Suprapubic skin (tissue), 4 donors: ENCODE measurements at places on chromosomes 3 and 15. TPM values are rescaled to one million over a fixed set of nuclear protein-coding genes. Genes with fewer than 3 reads are reported as not detected.

Gene VWA5B2
- total RNA-seq, result not detected

Gene DYNLT2B
- total RNA-seq, result 13.1 TPM

Gene DISP2
- 0.21 TPM for total RNA-seq

Gene CSPG4
- total RNA-seq, result 19.7 TPM

Gene ZBTB20
- 23.6 TPM for total RNA-seq

Gene MEGF11
- 8.5 TPM for total RNA-seq

Gene SERPINI2
- total RNA-seq, result not detected

Gene LACTB
- total RNA-seq, result 13.4 TPM

Gene SEMA3G
- 23.8 TPM for total RNA-seq

Gene CPNE9
- total RNA-seq, result 0.86 TPM

Gene RPP25
- 5.4 TPM for total RNA-seq

Gene HGD
- 5.1 TPM for total RNA-seq

Gene COL6A5
- total RNA-seq, result 0.55 TPM

Gene UPK1B
- total RNA-seq, result not detected

Gene TXNRD3
- 7.4 TPM for total RNA-seq
